ENCODE measurements at places on chromosomes 1 and 21. TPM values are rescaled to one million over a fixed set of nuclear protein-coding genes. Genes with fewer than 3 reads are reported as not detected.

GRCh38 chr1:14142397-14143100, 442.6 kb downstream of the PRDM2 start:
- H3K4me3 ChIP-seq: no peak overlapping the region
- no peaks in the 10 kb centered on the region for H3K27me3 ChIP-seq
- no peak overlapping the region for H3K27ac ChIP-seq
- DNase-seq: no peak

DNA sequence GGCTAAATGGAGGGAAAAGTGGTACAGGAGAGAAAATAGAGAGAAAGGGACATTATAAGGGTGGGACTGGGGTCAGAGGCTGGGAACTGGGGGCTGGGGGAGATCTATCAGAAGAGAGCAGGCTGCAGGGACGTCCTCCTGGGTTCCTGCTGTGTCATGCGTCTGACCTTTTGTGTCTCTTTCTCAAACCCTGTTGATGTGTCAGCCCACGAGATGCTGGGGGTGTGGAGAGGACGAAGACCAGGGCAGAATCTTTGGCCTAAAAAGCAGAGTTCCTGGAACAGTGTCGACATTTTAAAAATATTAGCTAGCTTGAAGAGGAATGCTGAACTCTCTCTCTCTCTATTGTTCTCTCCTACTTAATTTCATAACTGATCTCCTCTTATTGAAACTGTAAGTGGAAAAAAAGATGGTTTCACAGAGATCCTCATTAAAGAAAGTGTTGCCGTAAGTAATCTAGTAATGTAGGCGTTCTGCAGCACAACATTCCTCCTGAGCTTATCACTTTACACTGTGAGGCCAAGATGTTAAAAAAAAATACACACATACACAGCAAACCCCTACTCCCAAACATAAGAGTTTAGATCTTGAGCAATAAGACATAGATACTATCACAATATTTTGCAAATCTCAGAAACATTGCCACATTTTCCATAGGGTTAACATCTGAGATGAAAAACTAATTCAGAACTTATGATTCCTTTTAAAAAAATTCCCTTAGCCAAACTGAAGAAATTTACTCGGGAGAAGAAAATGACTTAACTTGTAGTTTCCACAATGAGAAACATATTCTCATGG, 52.6 kb downstream of the RUNX1 start:
- peak; percentile 68 for DNase-seq
- H3K36me3 ChIP-seq: peaks cover 9% of the 10 kb centered on the region
- peaks cover 66% of the 10 kb centered on the region for H3K4me1 ChIP-seq
- H3K27me3 ChIP-seq: no peaks in the 10 kb centered on the region
- no peak overlapping the region for H3K4me3 ChIP-seq

GRCh38 chr1:94522304-94522703, 19.3 kb downstream of the F3 start:
- no peak overlapping the region for H3K4me3 ChIP-seq
- no peaks in the 10 kb centered on the region for H3K27me3 ChIP-seq
- DNase-seq: no peak
- H3K4me1 ChIP-seq: no peaks in the 10 kb centered on the region

GRCh38 chr1:91746728-91747338, 139.1 kb downstream of the TGFBR3 start:
- no peak overlapping the region for H3K27ac ChIP-seq
- no peaks in the 10 kb centered on the region for H3K27me3 ChIP-seq
- no peak overlapping the region for H3K4me3 ChIP-seq
- no peak for DNase-seq
- peaks cover 20% of the 10 kb centered on the region for H3K36me3 ChIP-seq
- H3K4me1 ChIP-seq: peaks cover 16% of the 10 kb centered on the region

Gene IVL
- not detected for total RNA-seq

GRCh38 chr21:31475223-31475622, 131.2 kb upstream of the TIAM1 start:
- no peak overlapping the region for H3K27ac ChIP-seq
- no peaks in the 10 kb centered on the region for H3K27me3 ChIP-seq
- H3K36me3 ChIP-seq: no peaks in the 10 kb centered on the region
- no peaks in the 10 kb centered on the region for H3K4me1 ChIP-seq

GRCh38 chr1:94743862-94744261, 76.3 kb upstream of the SLC44A3 start:
- peaks cover 7% of the 10 kb centered on the region for H3K27me3 ChIP-seq
- peaks cover 4% of the 10 kb centered on the region for H3K4me1 ChIP-seq
- no peaks in the 10 kb centered on the region for H3K36me3 ChIP-seq
- no peak overlapping the region for H3K27ac ChIP-seq
- no peak for DNase-seq

DNA sequence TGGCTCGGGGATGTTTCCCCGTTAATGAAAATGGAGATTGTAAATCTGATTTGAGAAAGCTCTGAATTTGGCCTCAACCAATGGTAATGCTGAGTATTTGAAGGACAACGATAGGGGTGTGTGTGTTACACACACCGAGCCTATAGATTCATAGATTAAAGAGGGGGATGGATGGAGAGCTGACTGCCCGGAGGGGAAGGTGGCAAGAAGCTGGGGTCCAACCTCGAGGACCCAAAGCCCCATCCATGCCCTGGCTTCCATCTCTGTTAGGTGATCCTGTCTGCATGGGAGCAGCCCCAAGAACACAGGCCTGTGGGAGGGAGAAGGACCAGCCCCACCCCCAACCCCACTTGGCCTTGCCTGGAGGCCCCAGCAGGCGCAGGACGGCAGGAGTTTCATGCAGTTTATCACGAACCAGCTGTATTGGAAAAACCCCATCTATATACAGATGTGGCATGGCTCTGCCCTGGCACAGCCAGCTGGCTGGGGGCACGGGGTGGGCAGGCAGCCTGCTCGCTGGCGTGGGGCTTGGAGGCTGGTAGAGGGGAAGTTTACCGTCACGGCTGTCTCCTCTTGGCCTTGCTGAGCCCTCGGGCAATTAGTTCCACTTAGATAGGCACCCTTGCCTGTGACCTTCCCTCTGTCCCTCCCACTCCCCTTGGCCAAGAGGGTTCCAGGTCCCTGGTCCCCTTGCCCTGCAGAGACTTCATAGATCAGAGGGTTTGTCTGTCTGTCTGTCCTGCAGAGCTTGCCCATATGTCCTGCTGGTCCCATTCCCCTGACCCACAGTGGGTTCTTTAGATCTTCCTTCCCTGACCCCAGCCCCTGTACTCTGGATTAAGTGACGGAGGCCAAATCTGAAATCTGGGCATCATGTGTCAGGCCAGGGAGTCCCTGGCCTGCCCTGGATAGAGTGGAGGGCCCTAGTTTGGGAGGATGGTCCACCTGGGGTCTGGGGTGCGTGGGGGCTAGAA, 3.0 kb downstream of the HSPB7 start:
- no peak overlapping the region for H3K27ac ChIP-seq
- H3K4me3 ChIP-seq: no peak overlapping the region
- DNase-seq: peak; percentile 33
- H3K4me1 ChIP-seq: peaks cover 12% of the 10 kb centered on the region
- peaks cover 5% of the 10 kb centered on the region for H3K27me3 ChIP-seq

DNA sequence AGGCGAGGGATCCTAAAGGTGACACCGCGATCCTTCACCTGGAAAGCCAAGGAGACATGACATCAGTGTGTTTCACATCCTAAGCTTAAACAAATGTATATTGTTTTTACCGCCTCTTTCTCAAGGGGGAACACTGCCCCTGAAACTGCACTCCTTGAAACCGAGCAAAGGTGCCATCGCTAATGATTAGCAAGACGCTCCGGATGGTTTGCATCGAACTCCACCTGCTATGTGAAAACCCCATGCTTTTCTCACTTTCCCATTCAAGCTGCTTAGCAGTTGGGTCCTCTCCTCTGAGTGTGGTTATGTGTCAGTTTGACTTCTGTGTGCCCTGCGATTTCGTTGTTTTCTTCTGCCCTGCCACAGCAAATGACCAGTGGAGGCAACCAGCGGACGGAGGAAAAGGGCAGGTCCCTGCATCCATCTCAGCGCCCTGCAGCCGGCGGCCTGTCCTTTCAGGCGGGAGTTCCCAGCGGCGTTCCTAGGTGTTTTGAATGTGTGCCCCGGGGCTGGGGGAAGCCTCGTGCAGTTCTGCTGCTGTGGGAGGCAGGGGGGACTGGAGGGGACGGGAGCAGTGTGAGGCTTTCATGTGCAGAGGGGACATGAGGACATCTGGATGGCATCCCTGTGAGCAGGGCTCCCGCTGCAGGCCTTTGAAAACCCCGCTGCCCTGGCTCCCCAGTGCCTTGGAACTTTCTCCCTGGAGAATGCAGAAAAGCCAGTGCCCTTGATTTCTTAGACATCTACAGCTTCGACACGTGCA, 16.1 kb downstream of the ZBTB18 start:
- no peak overlapping the region for H3K27ac ChIP-seq
- no peak overlapping the region for H3K4me3 ChIP-seq
- no peak for DNase-seq
- no peaks in the 10 kb centered on the region for H3K36me3 ChIP-seq
- no peaks in the 10 kb centered on the region for H3K27me3 ChIP-seq

- peak overlapping the region; percentile 26 for H3K4me3 ChIP-seq
- H3K27me3 ChIP-seq: no peaks in the 10 kb centered on the region
- H3K27ac ChIP-seq: peak overlapping the region; percentile 87
- H3K36me3 ChIP-seq: peaks cover 3% of the 10 kb centered on the region
- H3K4me1 ChIP-seq: peaks cover 91% of the 10 kb centered on the region
These were observed 31.0 kb upstream of the IL19 start for GRCh38 chr1:206739411-206740076.

GRCh38 chr1:1219341-1219740, 5.4 kb upstream of the TNFRSF4 start:
- H3K36me3 ChIP-seq: peaks cover 35% of the 10 kb centered on the region
- DNase-seq: no peak
- peaks cover 41% of the 10 kb centered on the region for H3K4me1 ChIP-seq
- H3K4me3 ChIP-seq: no peak overlapping the region
- peak overlapping the region; percentile 46 for H3K27ac ChIP-seq

Gene SYT6
- total RNA-seq: not detected

GRCh38 chr1:178232949-178233348, 139.0 kb downstream of the RASAL2 start:
- H3K36me3 ChIP-seq: no peaks in the 10 kb centered on the region
- H3K27me3 ChIP-seq: no peaks in the 10 kb centered on the region
- DNase-seq: no peak
- H3K27ac ChIP-seq: no peak overlapping the region
- no peaks in the 10 kb centered on the region for H3K4me1 ChIP-seq
- H3K4me3 ChIP-seq: no peak overlapping the region

DNA sequence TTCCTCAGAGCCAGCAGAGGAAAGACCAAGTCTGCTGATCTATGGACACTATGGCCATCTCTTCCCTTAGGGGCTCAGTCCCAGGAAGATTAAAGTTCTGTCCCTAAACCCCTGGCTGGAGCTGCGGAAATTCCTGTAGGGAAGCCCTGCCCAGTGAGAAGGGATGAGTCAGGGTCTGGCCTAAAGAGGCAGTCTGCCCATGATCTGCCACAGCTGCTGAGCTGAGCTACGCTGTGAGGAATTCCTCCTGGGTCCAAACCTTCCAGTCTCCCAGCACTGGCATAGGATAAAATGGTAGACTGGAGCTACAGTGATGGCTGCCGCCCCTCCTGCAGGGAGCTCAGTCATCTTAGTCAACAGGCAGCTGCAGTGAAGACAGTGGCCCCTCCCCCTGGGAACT, 213.7 kb downstream of the BRINP2 start:
- DNase-seq: no peak
- no peaks in the 10 kb centered on the region for H3K27me3 ChIP-seq
- no peaks in the 10 kb centered on the region for H3K36me3 ChIP-seq
- no peaks in the 10 kb centered on the region for H3K4me1 ChIP-seq
- H3K27ac ChIP-seq: no peak overlapping the region

DNA sequence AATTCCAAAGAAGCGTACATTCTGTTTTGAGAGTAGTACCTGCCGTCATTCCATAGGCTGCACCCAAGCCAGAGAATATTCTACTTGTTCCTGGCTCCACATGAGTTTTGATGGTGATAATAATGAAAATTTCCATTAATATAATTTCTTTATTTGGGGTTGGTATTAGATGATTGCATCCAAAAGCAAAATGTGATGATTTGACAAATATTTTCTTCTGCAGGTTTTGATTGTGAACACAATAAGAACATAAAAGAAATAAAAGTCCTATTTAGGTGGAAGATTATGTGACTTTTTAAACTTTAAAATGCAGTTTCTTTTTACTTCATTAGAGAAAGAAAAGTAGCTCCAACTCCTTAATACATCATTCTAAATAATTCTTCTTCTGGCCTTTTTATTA, 284.8 kb upstream of the FMN2 start:
- no peak overlapping the region for H3K27ac ChIP-seq
- H3K4me3 ChIP-seq: no peak overlapping the region
- DNase-seq: no peak
- no peaks in the 10 kb centered on the region for H3K36me3 ChIP-seq
- H3K4me1 ChIP-seq: peaks cover 25% of the 10 kb centered on the region

DNA sequence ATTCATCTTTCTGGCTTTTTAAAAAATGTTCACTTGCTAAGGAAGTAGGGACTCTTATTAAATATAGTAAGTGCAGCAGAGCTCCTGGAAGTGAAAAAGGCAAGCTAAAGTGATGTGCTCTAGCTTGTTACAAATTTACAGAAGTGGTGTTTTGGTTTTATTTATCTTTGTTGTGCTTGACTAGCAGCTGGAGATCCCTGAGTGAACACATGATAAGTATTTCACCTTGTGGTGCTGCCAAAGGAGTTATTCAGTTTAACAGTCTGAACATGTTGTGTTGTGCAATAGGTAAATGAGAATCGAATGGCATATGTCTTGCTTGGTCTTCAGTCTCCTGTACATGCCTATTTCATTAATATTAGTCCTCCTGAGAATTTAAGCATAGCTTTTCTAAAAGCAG, 315.7 kb downstream of the TPR start:
- H3K4me1 ChIP-seq: no peaks in the 10 kb centered on the region
- no peaks in the 10 kb centered on the region for H3K36me3 ChIP-seq
- no peaks in the 10 kb centered on the region for H3K27me3 ChIP-seq
- no peak for DNase-seq
- H3K27ac ChIP-seq: no peak overlapping the region

GRCh38 chr1:6499296-6499695, 7.8 kb upstream of the PLEKHG5 start:
- H3K4me1 ChIP-seq: peaks cover 20% of the 10 kb centered on the region
- H3K27ac ChIP-seq: no peak overlapping the region
- H3K36me3 ChIP-seq: no peaks in the 10 kb centered on the region

Gene ZFP69
- 4.7 TPM for total RNA-seq

- no peaks in the 10 kb centered on the region for H3K36me3 ChIP-seq
- no peak overlapping the region for H3K4me3 ChIP-seq
- peaks cover 9% of the 10 kb centered on the region for H3K4me1 ChIP-seq
- no peak overlapping the region for H3K27ac ChIP-seq
- H3K27me3 ChIP-seq: no peaks in the 10 kb centered on the region
These were observed 104.8 kb upstream of the ATP1A1 start for GRCh38 chr1:116268211-116268610.

Gene LRRC39
- total RNA-seq: 0.92 TPM

DNA sequence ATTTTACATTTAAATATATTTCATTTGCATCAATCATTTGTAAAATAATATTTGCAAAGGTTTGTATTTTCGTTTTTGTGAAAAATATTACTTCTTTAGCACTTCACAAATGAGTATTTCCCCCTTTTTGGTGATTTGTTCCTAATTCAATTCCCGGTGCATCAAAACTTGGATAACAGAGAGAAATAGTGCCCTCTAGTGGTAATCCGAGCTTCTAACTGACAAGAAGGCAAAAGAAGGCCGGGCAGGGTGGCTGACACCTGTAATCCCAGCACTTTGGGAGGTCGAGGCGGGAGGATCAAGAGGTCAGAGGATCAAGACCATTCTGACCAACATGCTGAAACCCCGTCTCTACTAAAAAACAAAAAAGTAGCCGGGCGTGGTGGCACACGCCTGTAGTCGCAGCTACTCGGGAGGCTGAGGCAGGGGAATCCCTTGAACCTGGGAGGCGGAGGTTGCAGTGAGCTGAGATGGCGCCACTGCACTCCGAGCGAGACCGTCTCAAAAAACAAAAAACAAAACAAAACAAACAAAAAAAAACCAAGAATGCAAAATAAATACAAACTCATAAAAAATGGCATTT, 137.7 kb downstream of the COL11A1 start:
- no peak overlapping the region for H3K4me3 ChIP-seq
- H3K36me3 ChIP-seq: no peaks in the 10 kb centered on the region
- H3K27ac ChIP-seq: no peak overlapping the region
- peak; percentile 6 for DNase-seq
- no peaks in the 10 kb centered on the region for H3K27me3 ChIP-seq

Gene KRTAP11-1
- total RNA-seq: not detected
